ENCODE measurements at places on chromosomes 5 and 9. TPM values are rescaled to one million over a fixed set of nuclear protein-coding genes. Genes with fewer than 3 reads are reported as not detected.

THBS4 gene
- total RNA-seq: 1.00 TPM

SMARCA2 gene
- total RNA-seq: 32.1 TPM

SIT1 gene
- total RNA-seq: not detected

TNFSF15 gene
- 2.8 TPM for total RNA-seq

AQP7 gene
- 0.07 TPM for total RNA-seq

NSG2 gene
- total RNA-seq: 0.21 TPM

UBTD2 gene
- total RNA-seq: 30.2 TPM

FBXO10 gene
- total RNA-seq: 9.8 TPM

DMGDH gene
- 3.1 TPM for total RNA-seq

BARHL1 gene
- not detected for total RNA-seq

SLC6A18 gene
- total RNA-seq: not detected

GPR21 gene
- 1.4 TPM for total RNA-seq

ANKRD18A gene
- 1.9 TPM for total RNA-seq

CYLC2 gene
- total RNA-seq: not detected

ZBTB6 gene
- 16.1 TPM for total RNA-seq

F12 gene
- total RNA-seq: 9.8 TPM
